NCI-H1436 treated with DMSO at 0.1 percent for 48 hours (cell line): ENCODE measurements at places on chromosomes 3 and 15.

- no peak for DNase-seq
Measured at GRCh38 chr15:100259266-100259665, 82.5 kb downstream of the ADAMTS17 start.

- DNase-seq = no peak
Measured at GRCh38 chr3:97687734-97688133, 76.8 kb upstream of the ARL6 start.

GRCh38 chr3:123025642-123026521, 1.7 kb downstream of the SEMA5B start:
- DNase-seq = no peak

DNA sequence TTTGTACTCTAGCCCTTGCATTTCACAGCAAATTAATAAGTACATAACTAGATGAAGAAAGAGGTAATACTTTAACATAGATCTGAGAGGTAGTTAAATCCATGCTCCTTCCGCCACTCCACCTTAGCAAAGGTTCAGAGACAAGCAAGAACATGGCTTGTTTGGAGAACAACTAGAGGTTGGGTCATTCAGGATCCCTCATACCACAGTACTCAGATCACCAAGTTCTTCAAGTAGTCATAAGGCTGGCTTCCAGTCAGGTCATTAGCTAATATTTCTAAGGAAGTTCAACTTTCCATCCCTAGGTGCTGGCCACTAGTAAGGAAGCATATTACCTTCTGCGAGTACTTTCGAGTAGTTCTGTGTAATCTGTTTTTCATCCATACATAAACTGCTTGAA, 44.1 kb downstream of the CD200R1 start:
- no peak for DNase-seq

DNA sequence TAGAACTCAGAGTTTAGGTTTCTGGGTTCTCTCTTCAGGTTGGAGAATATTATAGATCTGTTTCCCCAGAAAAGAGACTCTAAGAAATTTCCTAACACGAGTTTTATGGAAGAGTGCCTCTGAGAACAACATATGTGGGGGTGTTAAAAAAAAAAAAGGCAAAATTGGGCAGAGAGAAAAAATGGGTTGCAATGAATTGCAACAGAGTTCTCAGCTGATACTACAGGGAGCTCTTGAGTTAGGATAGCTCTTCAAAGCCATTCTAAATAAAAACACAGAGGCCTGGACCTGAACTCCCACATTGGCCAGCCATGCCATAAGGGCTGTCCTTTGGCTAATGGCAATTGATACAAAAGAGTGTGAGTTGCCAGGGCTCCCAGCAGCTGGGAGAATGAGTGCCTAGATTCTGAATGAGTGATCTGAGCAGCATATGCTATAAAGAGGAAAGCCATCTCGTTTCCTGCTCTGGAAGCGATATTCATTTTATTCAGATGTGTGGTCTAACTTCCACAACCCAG, 20.1 kb upstream of the UBE2E2 start:
- no peak for DNase-seq

GRCh38 chr3:148309390-148310035, 388.2 kb upstream of the AGTR1 start:
- no peak for DNase-seq

GRCh38 chr3:113628316-113628715, 68.1 kb downstream of the USF3 start:
- DNase-seq = no peak

- DNase-seq = no peak
Measured at GRCh38 chr3:146262371-146263110, 11.6 kb upstream of the PLSCR4 start.

DNA sequence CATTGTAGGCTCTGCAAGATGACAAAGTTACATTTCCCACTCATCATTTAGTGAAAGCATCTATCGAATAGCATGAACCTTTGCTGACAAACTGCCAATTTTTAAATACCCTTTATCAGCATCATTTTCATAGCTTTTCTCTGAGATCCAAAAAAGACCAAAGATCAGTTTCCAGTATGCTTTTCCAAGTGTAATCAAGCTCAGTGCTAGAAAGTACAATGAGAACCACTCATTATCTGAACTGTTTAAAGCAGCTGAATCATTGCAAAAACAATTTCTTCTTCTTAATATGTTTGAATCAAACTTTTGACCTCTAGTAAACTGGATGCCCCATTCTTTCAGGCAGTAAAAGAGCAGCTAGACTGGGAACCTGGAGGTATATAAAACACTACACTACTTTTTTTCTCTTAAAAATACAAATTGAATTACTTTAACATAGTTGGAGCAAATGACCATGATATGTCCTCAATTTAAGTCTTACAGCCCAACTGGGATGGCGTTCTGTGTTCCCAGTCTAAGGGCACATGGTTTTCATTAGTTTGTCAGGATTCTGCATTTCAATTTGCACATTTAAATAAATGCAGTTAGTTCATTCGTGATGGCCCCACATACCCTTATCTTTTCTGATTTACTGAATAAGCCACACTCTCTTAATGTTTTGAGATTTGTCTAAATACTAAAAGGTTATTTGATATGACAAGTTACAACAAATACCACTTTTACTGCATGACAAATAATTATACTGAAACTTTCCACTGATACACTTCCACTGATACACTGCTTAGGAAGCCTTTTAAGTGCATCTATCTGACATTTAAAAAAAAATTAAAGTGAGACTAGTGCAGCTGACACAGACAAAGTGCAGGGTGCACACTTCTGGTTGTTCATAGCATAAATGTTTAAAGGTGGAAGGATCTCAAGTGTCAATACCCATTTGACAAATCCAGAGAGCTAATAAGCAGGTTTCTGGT, 146.0 kb upstream of the FRMD4B start:
- DNase-seq = no peak

DNA sequence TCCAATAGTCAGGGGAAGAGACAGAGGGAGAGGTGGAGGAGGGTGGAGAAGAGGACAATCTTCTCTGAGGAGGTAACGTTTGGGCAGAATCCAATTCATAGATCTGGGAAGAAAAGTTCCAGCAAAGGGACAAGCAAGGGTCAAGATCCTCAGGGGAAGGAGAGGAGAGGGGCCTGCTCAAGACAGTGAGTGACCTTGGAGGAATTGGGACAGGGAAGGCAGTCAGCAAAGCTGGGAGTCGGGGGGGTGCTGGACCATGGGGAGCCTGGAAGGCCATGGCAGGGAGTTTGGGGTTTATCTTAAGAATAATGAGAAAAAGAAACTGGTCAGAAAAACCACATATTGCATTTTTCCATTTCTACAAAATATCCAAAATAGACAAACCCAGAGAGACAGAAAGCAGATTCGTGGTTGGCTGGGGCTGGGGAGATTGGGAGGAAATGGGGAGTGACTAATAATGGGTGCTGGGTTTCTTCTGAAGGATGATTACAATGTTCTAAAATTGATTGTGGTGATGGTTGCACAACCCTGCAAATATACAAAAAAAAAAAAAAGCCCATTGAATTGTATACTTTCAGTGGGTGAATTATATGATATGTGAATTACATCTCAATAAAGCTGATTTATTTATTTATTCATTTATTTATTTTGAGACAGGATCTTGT, 19.6 kb upstream of the SRP14 start:
- no peak for DNase-seq

- no peak for DNase-seq
Measured at GRCh38 chr3:98322101-98322500, 31.6 kb upstream of the OR5K4 start.

- no peak for DNase-seq
Measured at GRCh38 chr15:32867313-32867626, 149.5 kb downstream of the GREM1 start.

GRCh38 chr3:186359078-186359477, 3.0 kb downstream of the DGKG start:
- DNase-seq = no peak

- no peak for DNase-seq
Measured at GRCh38 chr15:71484080-71484479, 326.3 kb upstream of the NR2E3 start.

DNA sequence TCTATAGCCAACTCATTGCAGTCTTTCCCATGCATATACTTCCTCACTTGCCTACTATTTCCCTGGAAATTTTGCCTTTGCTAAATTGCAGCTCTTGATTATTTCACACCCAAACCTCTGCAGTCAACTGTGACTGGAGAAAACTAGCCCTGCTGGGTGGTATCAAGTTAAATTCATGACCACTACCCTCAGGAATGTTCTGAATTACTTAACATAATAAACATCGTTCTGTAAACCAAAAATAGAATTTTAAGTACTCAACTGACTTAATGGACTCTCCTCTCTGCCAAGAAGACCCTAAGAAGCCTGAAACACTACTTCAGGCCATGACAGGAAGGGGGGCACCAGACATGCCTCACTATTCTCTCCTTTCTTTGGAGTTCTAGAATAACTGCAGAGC, 1278.0 kb upstream of the GBE1 start:
- no peak for DNase-seq

- DNase-seq = no peak
Measured at GRCh38 chr3:119637679-119638477, 22.5 kb downstream of the POPDC2 start.

GRCh38 chr3:22475665-22476240, 724.7 kb upstream of the ZNF385D start:
- DNase-seq = no peak

GRCh38 chr3:43096761-43097160, 9.1 kb downstream of the POMGNT2 start:
- no peak for DNase-seq

GRCh38 chr3:126758026-126758425, 54.0 kb downstream of the CHCHD6 start:
- DNase-seq = no peak
